ENCODE measurements at places on chromosomes 11 and 22. TPM values are rescaled to one million over a fixed set of nuclear protein-coding genes. Genes with fewer than 3 reads are reported as not detected.

GRCh38 chr11:117930668-117931330 is 1.6 kb upstream of the TMPRSS13 start:
- DNase-seq = no peak

DNA sequence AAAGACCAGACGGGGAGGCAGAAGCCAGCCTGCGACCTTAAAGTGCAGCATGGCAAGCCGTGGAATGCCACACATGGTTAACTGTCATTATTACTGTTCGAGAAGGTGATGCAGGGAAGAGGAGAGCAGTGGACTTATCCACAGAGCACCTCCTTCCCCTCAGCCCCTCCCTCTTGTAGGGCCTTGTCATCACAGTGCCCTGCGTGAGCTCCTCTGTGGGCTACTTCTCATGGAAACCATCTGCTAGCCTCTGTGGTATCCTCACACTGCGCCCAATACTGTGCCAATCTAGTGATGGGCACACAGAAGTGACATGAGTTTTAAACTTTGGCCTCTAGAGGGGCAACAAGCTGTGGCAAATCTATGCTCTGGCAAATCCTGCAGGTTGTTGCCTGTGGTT is 18.2 kb upstream of the CCDC134 start:
- DNase-seq = no peak

OR52H1 gene
- not detected for total RNA-seq

MOGAT2 gene
- total RNA-seq = 3.2 TPM

GRCh38 chr22:49124608-49125007 is 703.1 kb downstream of the BRD1 start:
- DNase-seq = peak; percentile 28

DNA sequence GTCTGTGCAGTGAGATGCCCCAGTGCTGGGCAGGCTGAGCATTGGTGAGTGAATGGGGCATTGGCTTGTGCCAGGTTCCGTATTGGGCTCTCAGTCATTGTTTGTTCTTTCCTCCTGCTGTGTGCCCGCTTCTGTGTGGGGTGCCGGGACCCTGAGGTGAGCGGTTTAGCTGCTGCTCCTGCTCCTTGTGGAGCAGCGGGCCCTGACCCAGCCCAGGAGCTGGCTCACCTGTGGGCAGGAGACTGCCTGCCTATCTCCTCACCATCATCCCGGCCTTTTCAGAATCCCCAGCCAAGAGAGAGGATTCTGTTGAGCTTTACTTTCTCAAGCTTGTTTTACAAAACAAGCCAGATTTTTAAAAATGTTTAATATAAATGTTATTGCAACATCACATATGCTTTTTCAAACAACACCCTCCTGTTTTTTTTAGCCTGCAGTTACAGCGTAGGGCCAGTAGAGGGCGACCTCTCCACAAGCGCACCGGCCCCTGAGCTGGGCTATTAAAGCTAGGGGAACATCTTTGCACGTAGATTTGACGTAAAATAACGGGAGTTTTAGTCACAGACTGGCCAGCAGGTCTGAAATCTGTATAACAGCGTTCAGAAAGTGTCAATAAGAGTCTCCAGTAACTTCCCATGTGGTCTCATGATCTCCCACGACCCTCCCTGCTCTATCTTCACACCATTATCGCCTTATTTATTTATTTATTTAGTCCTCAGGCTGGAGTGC is 25.1 kb upstream of the RELT start:
- peak; percentile 78 for DNase-seq

- DNase-seq = no peak
Measured at GRCh38 chr11:132610216-132610615, 922.1 kb downstream of the OPCML start.

DNA sequence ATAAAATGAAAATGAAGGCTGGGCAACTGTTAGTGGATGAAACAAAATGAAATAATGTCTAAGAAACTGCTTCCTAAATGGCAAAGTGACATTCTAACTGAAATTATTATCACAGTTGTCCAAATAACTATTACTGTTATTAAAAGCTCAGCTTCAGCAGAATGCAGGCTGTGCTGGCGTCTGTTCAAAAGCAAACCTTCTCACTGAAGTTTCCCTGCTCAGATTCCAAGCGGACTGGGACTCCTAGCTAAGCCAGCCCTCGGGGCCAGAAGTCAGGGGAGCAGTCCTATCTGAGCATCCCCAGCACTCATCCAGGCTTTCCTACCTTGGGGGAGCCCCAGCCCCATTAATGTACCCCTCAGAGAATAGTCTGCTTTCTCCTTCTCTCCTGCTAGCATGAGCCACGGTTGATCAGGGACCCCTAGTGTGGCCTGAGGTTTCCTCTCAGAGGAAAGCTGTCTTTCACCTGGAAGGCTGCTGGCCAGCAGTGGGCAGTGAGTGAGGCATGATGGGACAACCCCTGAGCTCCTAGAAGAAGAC is 1167.3 kb downstream of the TBC1D22A start:
- DNase-seq = no peak

GRCh38 chr11:122732342-122733315 is 77.1 kb downstream of the UBASH3B start:
- DNase-seq = no peak

Data from hepatocyte (in vitro differentiated cells).